ENCODE measurements at places on chromosomes 2 and 18.

DNA sequence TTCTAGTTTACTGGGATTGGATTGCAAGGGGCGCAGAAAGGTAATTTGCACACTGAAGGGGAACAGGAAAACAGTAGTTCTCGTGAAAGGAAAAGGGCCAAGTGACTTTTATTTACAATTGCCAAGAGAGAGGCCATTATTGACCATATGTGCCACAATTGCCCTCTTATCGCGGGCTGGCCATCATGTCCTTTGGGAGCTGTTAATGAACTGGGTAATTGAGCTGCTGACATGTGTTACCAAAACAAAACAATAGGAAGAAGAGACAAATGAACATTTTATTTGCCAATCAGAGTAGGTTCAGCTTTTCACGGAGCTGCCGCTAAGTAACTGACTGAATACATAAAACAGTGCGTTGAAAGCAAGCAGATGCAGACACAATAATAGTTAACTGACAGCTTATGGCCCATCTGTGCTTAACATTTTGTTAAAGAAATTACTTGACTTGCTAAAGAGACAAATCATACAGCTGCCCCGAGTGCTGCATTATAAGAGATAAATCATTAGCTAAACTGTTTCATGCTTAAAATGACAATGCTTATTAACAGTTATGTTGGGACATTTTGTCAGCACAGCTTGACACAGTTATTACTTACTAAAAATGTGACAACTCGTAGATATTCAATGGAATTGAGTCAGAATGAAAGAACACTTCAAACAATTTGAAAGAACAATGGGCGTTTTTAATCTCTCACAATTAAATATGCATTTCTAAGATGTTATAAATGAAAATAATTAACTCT is 57.5 kb downstream of the PAX3 start:
- no peak for DNase-seq

- no peak for DNase-seq
These were observed 78.8 kb downstream of the ZNF804A start for GRCh38 chr2:184677171-184677570.

DNA sequence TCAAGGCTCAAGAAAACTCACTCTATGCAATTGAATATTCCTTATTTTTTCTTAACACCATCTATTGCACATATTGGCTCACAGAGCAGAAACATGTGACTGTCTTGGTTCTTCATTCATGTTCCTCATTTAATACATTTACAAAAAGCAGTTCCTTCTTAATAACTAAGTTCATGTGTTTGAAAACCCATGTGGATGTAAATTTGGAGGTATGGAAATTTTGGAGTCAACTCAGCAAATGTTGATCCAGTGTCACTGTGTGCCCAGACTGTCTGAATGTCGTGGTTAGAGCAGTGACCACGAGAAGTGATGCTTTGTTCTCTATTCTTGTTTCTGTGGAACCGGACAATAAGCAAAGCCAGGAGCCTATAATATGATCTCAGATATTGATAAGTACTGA is 299.1 kb downstream of the SETBP1 start:
- DNase-seq: no peak

GRCh38 chr2:109079590-109079989 is 49.4 kb upstream of the SH3RF3 start:
- no peak for DNase-seq

- no peak for DNase-seq
These were observed 444 bp upstream of the MMADHC start for GRCh38 chr2:149587950-149588487.

DNA sequence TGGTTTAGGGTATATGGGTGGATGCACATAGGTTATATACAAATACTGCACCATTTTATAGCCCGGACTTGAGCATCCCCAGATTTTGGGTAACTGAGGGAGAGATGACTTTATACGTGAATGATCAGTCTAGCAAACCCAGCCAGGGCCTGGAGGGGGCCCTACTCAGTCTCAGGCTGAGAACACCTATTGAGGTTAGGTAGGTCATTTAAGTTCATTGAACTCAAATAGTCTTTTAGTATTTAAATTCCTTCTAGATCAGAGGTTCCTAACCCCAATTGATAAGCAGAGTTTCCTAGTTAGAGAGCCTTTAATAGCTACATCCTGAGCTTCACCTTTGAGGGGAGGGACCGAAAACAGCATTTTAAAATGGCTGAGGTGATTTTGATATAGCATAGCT is 487.0 kb downstream of the DCC start:
- DNase-seq: no peak

- peak; percentile 80 for DNase-seq
These were observed 20.8 kb downstream of the CRIM1 start for GRCh38 chr2:36376319-36376765.

- DNase-seq: no peak
These were observed 87.7 kb upstream of the HAAO start for GRCh38 chr2:42879913-42880737.

DNA sequence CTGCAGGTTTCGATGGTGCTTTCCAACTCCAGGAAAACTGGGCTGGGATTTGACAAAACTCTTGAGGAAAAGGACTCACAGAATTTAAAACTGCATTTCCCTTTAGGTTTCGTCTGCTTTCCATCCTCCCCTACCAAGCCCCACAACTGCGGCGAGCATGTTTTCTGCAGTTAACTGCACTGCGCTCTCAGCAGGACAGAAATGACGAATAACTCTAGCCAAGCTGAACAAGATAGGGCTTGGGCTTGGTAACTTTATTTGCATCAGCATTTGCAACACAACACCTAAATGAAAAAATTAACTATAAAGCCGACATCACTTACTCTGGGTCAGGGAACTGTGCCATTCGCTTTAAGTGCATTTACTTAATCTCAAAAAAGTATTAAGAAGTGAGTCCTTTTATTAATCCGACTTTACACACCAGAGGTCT is 669 bp upstream of the PIKFYVE start:
- DNase-seq: peak; percentile 72

- DNase-seq: no peak
These were observed 474.0 kb downstream of the SOCS6 start for GRCh38 chr18:70762812-70763211.

GRCh38 chr18:35880788-35881455 is 91.6 kb upstream of the RMP24 start:
- DNase-seq: no peak

DNA sequence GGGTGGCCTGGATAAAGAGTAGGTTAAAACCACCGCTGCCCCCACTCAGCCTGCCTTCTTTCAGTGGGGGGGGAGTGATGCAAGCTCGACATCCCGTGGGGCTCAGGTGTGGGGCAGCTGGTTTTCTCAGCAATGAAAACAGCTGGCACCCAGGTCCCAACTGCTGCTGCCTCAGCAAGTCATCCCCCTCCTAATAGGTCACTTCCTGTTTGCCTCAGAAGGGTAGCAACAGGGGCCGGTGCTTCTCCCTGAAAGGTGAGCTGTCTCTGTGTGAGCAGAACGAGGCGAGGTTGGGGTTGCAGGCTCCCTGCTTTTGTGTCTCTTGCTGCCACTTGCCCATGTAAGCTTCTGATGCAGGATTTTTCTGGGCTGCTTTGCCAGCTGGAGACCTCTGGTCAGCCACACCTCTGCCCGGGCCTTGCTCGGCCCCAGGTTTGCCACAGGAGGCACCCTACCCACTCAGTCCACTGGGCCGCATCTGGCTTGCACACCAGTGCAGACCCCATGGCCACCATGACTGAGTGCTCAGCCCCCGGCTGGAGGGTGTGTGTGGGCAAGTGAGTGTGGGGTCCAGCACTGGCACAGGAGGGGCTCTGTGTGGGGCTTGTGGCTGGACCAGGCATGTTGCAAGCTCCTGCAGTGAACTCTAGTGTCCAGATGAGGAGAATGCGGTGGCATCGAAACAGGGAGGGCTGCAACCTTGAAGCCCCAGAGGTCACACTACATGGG is 11.5 kb upstream of the ASB1 start:
- no peak for DNase-seq

DNA sequence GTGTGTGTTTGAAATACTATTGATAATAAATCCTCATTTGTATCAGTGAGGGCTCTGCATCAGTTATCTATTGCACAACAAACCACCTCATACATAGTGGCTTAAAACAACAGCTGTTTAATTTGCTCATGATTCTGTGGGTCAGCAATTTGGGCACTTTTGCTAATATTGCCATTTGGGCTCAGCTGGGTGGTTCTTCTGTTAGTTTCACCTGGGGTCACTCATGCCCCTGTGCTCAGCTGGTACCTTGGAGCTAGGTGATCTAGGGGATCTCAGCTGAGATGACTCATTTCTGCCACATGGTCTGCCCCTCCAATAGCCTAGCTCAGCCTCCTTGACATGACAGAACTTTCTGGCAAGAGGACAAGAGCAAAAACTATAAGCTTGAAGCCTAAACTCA is 126.3 kb downstream of the LYPD6B start:
- DNase-seq: no peak

- no peak for DNase-seq
These were observed 262.7 kb upstream of the SPOPL start for GRCh38 chr2:138238908-138239307.
